ENCODE measurements at places on chromosomes 1 and 21.

- DNase-seq, result no peak
Measured at GRCh38 chr1:112509005-112509659, 367 bp downstream of the WNT2B start.

DNA sequence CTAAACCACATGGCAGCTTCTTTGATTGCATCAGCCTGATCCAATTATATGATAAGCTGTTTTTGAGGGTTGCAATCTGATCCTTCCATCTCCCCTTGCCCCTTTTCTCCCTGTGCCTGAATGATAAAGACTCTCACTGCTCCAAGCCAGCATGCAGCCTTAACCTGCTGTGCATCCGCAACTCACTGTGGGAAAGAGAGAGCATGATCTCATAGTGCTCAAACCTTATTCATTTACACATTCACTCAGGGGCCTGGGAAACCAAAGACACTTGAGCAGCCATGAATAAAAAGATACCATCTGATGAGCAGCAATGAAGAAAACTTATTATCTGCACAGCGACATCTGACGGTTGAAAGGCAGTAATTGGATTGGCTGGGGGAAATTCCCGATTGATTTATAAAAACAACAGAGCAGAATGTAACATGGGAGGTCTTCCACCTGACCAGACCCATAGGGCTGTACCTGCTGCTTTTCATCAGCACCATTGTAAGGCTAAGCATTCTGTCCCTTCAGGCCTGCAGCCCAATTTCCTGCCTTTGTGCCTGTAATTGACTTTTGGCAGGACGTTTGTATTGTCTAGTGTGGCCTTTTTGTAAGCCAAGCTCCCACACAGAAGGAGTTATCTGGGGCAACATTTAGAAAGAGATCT is 62.5 kb downstream of the KIAA0040 start:
- no peak for DNase-seq

- no peak for DNase-seq
Measured at GRCh38 chr1:65172936-65173690, 25.1 kb downstream of the AK4 start.

DNA sequence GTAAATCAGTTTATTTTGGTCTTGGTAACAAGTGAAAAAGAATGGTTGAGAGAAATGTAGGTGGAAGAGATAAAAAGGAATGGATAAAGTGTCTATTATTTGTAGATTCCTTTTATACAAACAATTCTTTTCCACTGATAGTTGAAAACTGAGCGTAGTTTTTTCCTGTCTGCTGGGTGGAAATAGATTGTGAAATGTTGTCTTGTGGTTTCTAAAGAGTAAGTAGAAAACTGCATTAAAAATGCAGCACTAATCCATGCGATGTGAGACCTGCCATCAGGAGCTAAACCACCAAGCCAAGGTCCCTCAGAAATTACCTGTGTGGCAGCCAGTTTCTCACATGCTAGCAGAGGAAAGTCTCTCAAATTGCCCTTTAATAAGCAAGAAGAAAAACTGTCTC is 103.2 kb upstream of the SLC44A3 start:
- DNase-seq, result no peak

- DNase-seq, result no peak
Measured at GRCh38 chr1:25216123-25216522, 16.2 kb downstream of the SYF2 start.

Data from substantia nigra (tissue), 51 donors.